Activated CD4-positive, alpha-beta T cell treated with anti-CD3 and anti-CD28 coated beads, Interleukin-10, Interleukin-2, amounts not matched to agents 100 ng/mL and 50 ng/mL, durations not matched to agents 16 hours and 8 hours (primary cell): ENCODE measurements at places on chromosomes 5 and 9.
A peak's percentile ranks its signal among the peaks of the same experiment; 100 is the strongest.

DNA sequence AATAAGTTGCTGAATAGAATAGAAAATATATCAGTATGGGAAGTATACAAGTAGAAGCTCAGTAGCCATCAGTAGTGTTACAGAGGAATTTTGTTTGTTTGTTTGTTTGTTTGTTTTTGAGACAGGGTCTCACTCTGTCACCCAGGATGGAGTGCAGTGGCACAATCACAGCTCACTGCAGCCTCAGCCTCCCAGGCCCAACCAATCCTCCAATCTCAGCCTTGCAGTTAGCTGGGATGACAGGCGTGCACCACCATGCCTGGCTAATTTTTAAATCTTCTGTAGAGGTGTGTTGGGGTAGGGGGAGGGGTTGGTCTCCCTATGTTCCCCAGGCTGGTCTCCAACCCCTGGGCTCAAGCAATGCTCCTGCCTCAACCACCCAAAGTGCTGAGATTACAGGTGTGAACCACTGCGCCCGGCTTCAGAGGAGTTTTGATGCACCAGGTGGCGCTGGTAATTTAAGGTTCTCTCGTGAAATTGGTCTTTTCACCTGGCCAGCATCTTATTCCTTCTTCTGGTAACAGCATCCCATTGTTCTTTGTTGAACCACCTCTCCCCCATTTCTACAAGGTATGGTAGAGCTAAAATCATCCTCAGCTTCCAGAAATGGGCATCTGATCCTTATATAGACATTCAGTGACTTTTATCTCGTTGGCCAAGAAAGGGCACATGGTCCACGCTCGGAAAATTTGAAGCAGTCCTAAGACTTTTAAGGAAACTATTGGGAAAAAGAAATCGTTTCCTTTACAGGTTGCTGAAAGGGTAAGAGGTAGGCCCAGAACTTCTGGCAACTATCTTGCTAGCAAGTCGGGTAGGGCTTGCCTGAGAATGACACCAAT is 157.1 kb downstream of the ARRDC3 start:
- peak; percentile 66 for DNase-seq

DNA sequence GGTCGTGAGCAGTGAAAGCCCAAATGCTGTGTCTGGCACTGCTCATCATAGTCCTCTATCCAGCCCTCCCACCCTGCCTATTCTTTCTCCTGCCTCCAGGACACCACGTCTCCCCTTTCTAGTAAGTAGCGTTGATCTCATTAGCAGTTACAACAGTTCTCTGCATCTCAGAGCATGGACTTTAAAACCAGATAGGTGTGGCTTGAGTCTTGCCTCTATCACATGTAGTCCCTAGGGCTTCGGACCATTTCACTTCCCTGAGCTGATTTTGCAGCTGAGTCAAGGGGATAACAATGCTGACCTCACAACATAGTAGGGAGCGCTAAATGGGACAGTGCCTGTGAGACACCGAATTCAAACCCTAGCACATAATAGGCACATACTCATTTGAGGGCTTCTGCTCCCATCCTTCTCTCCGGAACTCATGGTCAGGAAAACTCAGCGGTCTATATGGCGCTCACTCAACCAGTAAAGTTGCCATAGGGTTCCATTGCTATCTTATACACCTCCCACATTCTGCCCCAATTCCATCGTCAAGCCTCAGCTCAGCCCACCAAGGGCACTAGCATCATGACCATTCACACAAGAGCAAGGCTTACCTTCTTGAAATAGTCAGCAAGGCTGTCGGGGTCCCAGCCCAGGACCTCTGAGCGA is 515 bp downstream of the LCP2 start:
- DNase-seq = no peak

DNA sequence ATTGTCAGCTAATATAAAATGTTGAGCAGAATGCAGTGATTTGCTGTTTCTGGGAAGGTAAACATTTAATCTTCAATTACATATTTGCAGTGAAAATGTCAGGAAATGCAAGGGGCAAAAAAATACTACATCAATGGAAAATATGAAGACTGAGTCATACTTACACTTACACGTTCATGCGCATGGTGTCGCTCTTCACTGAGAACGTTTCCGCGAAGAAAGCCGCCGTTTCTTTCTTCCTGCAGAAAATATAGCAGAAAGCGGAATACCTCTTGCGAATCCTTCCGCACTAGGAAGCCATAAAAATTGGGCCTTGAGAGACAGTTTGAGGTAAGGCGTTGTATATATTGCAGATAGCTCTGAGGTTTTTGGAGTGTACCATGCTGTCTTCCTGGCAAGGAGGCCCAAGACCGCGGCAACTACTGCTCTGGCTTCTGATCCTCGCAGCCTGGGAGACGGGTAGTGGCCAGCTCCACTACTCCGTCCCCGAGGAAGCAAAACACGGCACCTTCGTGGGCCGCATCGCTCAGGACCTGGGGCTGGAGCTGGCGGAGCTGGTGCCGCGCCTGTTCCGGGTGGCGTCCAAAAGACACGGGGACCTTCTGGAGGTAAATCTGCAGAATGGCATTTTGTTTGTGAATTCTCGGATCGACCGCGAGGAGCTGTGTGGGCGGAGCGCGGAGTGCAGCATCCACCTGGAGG is at the start of gene PCDHA13:
TSS of gene PCDHA13 (plus strand) at position 236 of the 702 bp plus-strand sequence. CDS start at position 381, 145 bp downstream.
- no peak for DNase-seq

- DNase-seq = no peak
Measured at GRCh38 chr5:105767267-105767666, 1903.5 kb downstream of the EFNA5 start.

DNA sequence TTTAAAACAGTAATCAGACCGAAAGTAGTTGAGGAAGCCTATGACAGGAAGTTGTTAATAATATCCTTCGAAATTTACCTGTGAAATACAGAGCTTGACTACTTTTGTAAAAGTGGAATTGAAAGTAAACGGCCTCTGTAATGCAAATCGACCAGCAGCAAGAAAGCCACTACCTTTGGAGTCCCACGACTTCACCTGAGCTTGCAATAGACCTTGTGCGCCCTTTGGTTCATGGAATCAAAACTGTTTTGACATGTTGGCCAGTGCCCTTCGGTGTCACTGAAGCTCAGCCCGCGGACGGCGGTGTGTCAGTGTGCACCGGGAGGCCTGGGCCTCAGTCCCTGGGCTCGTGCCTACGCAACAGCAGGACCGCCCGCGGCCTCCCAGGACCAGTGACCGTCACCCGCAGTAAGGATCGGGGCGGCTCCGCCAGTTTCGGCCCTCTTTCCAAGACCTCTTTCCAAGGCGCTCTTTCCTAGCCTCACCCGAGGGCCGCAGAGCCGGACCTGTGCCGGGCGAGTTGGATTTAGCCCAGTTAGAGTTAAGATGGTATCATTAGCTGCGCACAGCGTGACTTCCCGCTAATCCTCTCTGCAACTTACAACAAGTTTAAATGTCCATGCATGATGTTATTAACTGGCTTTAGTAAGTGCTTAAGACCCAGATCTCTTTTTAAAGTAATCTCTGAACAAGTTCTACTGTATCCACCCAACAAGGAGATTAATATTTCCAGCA is 223.3 kb downstream of the MEF2C start:
- DNase-seq = no peak

DNA sequence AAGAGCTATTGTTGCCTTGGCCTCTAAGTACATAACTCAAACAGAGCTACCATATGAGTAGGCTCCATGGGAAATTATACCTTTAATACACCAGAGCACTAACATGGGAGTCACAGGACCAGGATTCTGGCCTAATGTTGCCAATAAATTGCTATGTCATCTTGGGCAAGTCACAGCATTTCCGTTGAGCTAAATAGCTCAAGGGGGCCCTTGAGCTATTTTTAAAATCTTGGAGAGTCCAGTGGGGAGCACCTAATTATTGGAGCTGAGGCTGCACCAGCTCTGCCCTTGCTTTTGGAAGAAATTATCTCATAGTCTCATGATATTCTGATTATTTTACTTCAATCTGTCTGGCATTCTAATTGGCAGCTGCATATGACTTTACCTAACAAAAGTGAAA is 350.8 kb downstream of the ENC1 start:
- no peak for DNase-seq

- DNase-seq = no peak
Measured at GRCh38 chr5:14849516-14850294, 21.9 kb downstream of the ANKH start.

- no peak for DNase-seq
Measured at GRCh38 chr5:113378514-113378913, 56.3 kb downstream of the TSSK1B start.

DNA sequence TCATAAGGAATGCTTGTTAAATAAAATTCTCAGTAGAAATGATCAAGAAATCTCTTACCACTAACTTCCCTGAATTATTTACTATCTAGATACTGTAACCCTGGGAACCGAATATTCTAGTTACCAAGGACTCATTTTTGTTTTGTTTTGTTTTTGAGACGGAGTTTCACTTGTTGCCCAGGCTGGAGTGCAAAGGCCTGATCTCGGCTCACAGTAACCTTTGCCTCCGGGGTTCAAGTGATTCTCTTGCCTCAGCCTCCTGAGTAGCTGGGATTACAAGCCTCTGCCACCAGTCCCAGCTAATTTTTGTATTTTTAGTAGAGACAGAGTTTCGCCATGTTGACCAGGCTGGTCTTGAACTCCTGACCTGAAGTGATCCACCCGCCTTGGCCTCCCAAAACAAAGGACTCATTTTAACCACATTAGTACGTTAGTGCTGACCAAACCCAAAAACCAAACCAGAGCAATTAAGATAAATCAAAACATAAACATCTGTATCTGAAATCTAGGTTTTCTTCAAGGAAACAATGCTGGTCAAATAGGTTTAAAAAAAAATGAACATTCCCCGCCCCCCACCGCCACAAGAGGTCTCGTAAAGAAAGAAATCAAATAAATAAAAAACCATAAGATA is 3.7 kb downstream of the TXN start:
- DNase-seq = no peak

- no peak for DNase-seq
Measured at GRCh38 chr9:131523451-131524435, 7.3 kb downstream of the UCK1 start.

GRCh38 chr5:122076050-122076461 is 2.0 kb downstream of the LOX start:
- no peak for DNase-seq

DNA sequence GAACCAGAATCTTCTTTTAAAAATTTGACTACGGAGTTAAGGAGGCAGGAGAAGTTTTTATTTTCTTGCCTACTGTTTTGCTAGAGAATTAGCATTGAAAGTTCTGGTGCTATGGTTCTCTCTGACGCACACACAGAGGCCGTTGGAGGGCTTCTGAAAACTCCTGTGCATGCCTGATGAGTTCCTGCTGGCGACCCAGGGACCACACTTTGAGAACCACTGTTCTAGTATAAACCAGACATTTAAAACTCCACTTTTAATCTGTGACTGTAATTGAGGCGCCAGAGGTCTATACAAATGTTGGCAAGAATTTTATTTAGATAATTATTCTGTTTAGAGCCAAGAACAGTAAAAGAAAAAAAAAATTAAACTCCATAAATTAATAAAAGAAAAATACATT is 99.5 kb upstream of the OTULINL start:
- DNase-seq = no peak

- DNase-seq = no peak
Measured at GRCh38 chr5:128546658-128547281, 8.7 kb upstream of the FBN2 start.

GRCh38 chr5:41465493-41466171 is 44.8 kb downstream of the PLCXD3 start:
- DNase-seq = no peak

DNA sequence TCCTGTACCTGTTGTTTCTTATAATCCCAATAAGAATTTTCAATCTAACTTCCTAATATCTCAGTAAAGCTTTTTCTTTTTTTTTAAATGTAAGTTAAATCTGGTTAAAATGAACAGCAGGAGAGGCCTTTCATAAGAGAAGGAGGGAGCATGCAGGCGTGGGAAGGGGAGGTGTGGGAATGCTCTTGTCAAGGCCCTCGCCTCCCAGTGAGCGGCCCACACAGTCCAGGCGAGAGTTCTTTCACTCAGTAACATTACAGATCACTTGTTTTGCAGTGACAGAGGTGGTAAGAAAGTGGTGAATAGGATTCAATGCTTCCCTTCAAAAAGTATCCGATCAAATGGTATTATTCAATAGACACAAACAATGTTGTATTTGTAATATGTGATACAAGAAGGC is 125.0 kb downstream of the EPB41L4A start:
- no peak for DNase-seq

DNA sequence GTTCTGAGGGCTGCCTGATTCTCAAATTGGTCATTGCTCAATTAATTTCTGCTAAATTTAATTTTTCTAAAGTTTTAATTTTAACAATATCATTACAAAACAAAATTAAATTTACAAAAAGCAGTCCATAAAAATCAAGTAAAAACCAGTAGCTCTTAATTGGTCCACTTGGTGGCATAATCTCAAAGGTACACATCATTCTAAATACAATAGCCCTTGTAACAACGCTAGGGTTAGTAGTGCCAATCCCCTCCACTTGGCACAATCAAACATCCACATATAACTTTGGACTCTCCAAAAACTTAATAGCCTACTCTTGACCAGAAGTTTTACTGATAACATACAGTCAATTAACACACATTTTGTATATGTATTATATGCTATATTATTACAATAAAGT is 1.9 kb upstream of the NDUFB6 start:
- DNase-seq = no peak

- DNase-seq = no peak
Measured at GRCh38 chr5:76660360-76660759, 37.2 kb upstream of the F2RL2 start.

DNA sequence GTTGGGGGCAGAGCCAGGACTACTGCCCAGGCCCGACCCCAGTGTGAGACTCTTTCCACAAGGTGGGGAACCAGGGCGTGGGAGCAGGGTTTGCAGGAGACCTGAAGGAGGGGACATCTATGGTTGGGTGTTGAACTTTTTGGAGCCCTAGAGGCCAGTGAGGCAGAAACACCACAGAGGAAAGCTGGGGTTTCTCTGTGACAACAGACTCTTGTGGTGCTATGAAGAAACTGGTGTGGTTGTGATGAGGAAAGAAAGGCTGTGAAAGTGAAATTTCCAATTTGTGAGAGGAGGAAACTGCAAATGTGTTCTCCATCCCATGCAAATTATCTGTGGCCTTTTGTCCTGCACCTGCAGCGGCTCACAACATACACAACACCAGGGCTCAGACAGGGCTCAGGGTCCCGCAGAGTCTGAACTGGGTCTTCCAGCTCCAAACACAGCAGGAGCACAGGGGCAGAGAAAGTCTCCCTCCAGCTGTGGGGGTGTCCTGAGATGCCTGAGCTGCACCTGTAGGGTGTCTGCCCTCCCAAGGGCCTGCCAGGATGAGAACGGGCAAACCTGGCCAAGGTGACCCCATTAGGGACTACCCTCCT is 51.4 kb upstream of the GRHPR start:
- no peak for DNase-seq

DNA sequence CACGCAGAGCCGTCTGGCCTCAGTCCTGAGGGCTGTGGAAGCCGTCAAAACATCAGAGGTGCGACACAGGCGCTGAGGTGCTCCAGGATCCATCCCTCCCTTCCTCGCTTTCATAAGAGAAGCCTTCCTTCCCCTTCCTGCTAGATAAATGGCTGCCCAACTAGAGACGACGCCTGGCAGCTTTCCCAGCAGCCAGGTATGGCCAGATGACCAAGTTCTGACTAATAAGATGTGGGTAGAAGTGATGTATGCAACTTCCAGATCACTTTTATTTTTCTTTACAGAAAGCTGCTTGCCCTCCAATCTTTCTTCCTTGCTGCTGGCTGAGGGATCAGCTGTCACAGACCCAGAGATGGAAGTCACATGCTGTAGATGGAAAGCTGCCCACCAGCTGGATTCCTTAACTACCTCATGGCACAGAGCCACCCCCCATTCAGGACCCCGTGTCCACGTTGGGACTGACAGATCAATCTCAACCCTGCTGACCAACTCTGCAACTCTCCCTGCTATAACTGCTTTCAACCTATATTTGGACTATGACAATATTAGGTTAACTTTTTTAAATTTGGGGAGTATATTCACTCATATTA is 8.8 kb downstream of the MAPK9 start:
- DNase-seq = no peak

- peak; percentile 89 for DNase-seq
Measured at GRCh38 chr9:112750016-112750763, at the start of gene SNX30. SNX30 (plus strand) TSS chr9:112750760; CDS start chr9:112751002, 242 bp downstream.
